ENCODE measurements at places on chromosomes 2 and 18.

GRCh38 chr2:80185091-80185490 is 119.5 kb downstream of the LRRTM1 start:
- no peak for DNase-seq

- DNase-seq, result no peak
These were observed 171.8 kb downstream of the CDH2 start for GRCh38 chr18:28005164-28005563.

DNA sequence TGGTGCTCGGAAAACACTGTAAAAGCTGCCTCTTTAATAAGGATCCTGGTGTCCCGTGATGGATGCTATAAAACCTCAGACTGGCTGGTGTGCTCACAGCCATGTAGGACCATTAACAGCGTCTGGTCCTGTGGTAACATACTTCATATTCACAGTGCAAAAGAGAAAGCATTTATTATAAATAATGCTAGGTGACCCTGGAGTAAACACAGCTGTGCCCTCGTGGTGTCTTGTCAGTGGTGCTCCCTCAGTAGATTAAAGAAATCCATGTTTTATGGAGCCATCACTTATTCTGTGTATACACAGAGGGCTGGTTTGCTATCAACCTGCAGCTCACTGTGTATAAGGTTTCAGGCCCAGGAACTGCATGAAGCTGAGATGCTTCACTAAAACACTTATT is 106.9 kb downstream of the CDK15 start:
- no peak for DNase-seq

DNA sequence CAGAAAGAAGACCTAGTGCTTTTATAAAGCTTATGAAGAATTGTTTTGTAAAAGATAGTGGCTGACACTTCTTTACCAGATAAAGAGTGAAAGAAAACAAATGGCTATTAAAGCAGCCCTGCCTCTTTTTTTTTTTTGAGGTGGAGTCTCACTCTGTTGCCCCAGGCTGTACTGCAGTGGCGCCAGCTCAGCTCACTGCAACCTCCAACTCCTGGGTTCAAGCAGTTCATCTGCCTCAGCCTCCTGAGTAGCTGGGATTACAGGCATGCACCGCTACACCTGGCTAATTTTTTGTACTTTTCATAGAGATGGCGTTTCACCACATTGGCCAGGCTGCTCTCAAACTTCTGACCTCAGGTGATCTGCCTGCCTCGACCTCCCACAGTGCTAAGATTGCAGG is 12.9 kb downstream of the ARPC2 start:
- DNase-seq, result no peak

DNA sequence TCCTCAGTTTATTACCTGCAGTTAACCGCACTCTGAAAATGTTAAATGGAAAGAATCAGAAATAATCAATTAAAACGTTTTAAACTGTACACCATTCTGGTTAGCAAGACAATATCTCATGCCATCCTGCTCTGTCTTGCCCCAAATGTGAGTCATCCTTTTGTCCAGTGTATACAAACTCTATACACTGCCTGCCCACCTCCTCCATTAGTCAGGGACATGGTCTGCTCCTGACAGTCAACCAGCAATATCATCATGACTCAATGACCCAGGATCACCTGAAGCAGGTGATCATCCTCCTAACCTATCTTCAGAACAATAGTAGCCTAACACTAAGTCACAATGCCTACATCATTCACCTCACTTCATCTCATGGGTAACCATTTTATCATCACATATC is 214.7 kb downstream of the KCNH7 start:
- no peak for DNase-seq

GRCh38 chr2:156429211-156429610 is 7.0 kb upstream of the GPD2 start:
- DNase-seq, result no peak

GRCh38 chr2:143282684-143283083 is 153.5 kb downstream of the ARHGAP15 start:
- DNase-seq, result no peak

- DNase-seq, result no peak
These were observed 53.0 kb downstream of the REEP1 start for GRCh38 chr2:86284401-86284841.

GRCh38 chr2:44927985-44928482 is 13.5 kb upstream of the SIX3 start:
- DNase-seq, result no peak

GRCh38 chr2:176493909-176494308 is 224.7 kb downstream of the MTX2 start:
- DNase-seq, result no peak

GRCh38 chr2:64932116-64932370 is 57.2 kb upstream of the SLC1A4 start:
- no peak for DNase-seq

- DNase-seq, result no peak
These were observed 186.2 kb upstream of the MEX3C start for GRCh38 chr18:51383711-51384110.

- DNase-seq, result no peak
These were observed 1646.8 kb upstream of the TMEFF2 start for GRCh38 chr2:193841384-193842150.

- DNase-seq, result no peak
These were observed 22.5 kb downstream of the EHBP1 start for GRCh38 chr2:62727876-62728566.

GRCh38 chr2:168915441-168916330 is 14.6 kb downstream of the G6PC2 start:
- no peak for DNase-seq

DNA sequence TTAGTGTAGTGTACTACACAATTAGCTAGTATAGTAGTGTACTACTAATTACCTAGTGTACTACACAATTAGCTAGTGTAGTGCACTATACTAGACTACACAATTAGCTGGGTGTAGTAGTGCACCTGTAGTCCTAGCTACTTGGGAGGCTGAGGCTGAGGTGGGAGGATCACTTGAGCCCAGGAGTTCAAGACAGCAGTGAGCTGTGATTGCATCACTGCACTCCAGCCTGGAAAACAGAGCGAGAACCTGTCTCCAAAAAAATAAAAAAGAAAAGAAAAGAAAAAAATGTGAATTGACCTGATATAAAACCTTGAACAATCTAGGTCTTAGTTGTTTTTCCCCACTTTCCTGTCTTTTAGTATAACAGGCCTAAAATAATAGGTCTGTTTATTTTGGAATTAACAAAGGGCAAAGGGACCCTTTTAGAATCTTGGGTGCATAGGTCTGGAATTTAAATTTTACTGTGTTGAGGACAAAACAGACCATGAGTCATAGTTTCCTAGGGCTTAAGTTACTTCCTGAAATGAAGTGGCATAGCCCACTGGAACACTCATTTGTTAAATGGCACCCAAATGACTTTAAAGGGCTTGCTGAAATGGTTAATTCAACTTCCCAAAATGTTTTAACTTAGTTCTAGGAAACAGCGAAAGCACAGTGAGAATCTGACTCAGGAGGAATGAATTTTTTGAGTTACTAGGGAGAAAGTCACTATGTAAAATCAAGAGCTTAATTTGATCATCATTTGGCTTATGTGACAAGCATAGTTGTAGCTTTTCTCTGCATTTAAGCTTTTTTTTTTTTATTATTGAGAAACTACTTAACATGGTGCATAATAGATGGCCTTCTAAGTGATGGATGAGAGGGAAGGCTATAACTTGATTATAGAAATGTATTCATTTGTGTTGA is 50.7 kb upstream of the ARL5A start:
- DNase-seq, result no peak

GRCh38 chr18:13485182-13485581 is 241.2 kb downstream of the FAM210A start:
- no peak for DNase-seq

DNA sequence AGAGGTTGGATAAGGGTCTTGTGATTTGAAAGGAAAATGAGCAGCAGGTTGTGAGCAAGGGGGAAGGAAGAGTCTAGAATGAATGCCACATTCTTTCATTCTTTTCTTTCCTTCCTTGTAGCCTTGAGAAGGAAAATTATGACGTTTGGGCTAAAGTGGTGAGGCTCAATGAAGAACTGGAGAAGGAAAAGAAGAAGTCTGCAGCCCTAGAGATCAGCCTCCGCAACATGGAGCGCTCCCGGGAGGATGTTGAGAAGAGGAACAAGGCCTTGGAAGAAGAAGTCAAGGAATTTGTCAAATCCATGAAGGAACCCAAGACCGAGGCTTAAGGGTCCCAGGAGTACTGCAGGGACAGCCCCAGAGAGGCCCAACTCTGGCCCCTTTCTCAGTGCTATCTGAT is 45.3 kb downstream of the BMP10 start:
- no peak for DNase-seq

GRCh38 chr2:191302459-191303139 is 57.4 kb downstream of the MYO1B start:
- DNase-seq, result no peak

DNA sequence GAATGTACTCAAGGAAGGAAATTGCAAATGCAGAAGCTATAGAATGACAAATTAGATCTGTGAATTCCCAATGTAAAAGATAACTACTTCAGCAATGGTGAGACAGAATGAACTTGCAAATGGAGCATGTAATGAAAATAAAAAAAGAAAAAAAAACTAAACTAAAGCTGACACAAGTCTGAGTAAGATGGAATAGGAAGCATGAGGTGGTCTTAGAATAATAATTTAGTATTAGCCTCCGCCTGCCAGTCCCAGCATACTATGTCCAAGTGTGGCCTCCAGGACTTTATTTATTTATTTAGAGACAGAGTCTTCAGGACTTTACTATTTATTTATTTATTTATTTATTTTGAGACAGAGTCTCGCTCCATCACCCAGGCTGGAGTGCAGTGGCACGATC is 37.4 kb upstream of the SLC39A10 start:
- DNase-seq, result no peak

GRCh38 chr18:62245699-62246098 is 58.6 kb downstream of the RELCH start:
- no peak for DNase-seq

- no peak for DNase-seq
These were observed 61.3 kb downstream of the MRPS9 start for GRCh38 chr2:105099153-105099552.

- DNase-seq, result no peak
These were observed 87.4 kb upstream of the AGAP1 start for GRCh38 chr2:235406430-235406829.
